ENCODE measurements at places on chromosomes 3 and 15. TPM values are rescaled to one million over a fixed set of nuclear protein-coding genes. Genes with fewer than 3 reads are reported as not detected.

Gene SI
- total RNA-seq: not detected

Gene RAD51
- 53.8 TPM for total RNA-seq

Gene SKOR1
- 0.09 TPM for total RNA-seq

Gene ARGFX
- total RNA-seq: not detected

Gene ITIH3
- total RNA-seq: not detected

Gene CLDN18
- not detected for total RNA-seq

Gene SCN11A
- total RNA-seq: 0.02 TPM

Gene CHSY1
- 50.5 TPM for total RNA-seq

Gene CAPN3
- total RNA-seq: 1.2 TPM

Gene OGG1
- total RNA-seq: 38.4 TPM

DNA sequence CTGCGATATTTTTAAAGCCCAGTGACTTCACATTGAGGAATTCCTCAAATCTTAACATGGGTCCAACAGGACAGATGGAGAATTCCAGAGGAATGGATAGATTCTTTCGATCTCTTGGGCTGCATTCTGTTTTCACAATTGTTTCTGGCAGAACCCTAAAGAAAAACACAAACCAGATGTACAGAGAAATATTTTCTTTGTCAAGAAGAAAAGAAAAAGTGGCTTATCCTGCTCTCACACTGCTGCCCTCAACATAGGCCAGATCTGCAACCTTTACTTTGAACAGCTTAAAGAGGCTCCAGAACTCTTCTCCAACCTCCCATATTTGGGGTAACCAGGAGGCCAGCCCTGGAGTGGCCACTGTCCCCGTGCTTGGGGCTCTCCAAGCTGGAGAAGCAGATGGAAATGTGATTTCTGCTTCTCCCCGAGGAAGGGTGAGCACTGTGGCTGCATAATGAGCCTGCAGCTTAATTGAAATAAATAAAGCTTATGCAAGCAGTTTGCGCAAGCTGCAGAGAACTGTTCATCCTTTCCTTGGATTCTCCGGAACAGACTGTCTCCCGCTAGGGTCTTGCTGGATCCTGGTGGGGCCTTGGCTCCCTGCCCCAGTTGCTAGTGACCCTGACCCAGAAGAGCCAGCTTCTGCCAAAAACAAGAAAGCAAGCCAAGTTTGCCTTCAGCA is 453.2 kb upstream of the PROK2 start:
- no peak for DNase-seq

GRCh38 chr3:72192572-72192971 is 407.6 kb upstream of the PROK2 start:
- DNase-seq: no peak

DNA sequence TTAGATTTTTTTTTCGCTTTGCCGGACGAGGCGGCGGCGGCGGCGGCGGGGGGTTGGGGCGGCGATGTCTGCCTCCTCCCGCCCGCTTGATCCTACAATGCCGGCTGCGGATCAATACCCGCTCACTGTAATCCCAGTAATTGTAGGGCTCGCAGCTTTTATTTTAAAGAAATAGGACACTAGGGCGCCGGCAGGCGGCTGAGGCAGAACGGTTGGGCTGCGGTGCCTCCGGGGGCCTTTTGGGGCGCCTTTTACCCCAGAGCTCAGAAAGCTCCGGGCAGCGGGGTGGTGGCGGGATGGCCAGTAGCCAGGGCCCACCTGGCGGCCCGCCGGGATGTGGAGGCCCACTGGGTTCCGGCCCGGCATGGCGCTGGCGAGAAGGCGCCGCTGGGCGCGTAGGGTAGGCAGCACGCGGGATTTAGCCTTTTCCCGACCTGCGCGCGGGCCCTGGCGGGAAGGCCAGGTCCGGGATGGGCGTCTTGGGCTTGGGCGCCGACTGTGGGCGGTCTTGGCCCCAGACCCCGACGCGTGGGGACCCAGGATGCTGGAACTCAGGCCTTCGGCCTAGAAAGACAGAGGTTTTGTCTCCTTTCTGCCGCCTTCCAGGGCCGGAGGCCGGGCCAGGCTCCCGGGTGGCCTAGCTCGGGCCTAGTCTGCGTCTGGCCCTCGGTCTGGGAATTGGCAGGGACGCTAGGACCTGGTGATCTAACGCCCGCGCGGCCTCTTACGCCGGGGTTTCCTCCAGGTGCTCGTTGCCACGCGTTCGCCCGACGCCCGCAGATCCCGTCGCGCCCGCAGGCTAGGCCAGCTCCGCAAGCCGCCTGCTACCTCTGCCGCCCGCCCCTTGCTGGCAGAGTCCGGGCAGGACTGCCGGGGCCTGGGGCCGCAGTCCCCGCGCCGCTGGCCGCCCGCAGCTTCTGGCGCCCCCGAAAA is 15.5 kb upstream of the ONECUT1 start:
- no peak for DNase-seq

DNA sequence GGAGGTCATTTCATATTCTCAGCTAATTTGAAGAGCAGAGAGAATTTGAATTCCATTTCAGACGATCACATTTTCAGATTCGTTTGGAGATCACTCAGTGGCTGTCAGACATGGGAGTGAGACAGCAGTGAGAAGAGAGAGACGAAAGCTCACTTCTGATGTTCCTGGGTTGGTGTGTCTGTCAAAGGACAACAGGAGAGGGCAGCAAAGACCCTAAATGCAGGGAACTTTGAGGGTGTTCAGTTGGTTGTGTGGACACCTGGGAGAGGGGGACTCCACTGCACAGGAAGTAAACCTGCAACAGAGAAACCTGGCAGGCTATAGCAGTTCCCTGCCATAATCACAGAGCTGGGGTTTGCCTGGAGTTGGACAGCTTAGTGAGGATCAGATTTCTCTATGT is 675.1 kb downstream of the SQOR start:
- DNase-seq: no peak

- DNase-seq: no peak
Measured at GRCh38 chr3:98012979-98013378, 22.1 kb downstream of the GABRR3 start.

GRCh38 chr15:81560405-81560804 is 186.4 kb upstream of the TMC3 start:
- no peak for DNase-seq

- DNase-seq: no peak
Measured at GRCh38 chr3:194270627-194271459, 80.3 kb downstream of the CPN2 start.

- DNase-seq: no peak
Measured at GRCh38 chr3:4979428-4980228, at the start of gene BHLHE40. BHLHE40 (plus strand) TSS chr3:4979437; CDS start chr3:4979719, 282 bp downstream.

GRCh38 chr3:136255672-136256406 is 5.7 kb downstream of the PCCB start:
- DNase-seq: no peak

GRCh38 chr15:64112904-64113303 is 17.1 kb downstream of the SNX1 start:
- no peak for DNase-seq

DNA sequence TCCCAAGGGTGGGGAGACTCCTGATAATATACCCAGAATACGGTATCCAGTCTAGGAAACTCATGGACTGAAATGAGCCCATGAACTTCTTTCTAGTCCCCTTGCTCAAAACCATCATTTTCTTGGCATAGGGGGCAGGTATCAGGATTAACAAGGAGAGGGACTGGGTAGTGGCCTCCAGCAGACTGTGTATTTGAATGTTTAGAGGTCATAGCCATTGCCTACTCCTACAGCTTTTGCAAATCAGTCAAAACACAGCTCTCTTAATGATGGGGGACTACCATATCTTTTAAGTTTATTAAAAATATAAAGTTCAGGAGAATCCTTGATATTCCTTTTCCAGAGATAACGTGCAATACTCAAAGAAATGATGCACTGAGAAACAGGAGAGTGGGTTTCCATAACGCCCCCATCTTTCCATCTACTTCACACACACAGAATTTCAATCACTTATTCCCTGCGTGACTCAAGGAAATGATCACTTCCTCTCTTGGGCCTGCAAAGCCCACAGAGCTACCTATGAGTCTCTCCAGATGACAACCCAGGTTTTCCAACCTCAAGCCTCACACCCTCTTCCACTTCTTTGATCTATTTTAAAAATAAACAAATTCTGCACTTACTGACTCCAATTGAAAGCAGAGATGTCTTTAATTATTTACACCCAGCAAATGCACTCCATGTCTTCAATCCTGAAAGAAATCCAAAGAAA is 584.0 kb upstream of the LMCD1 start:
- no peak for DNase-seq

GRCh38 chr3:120093119-120093910 is 932 bp downstream of the GSK3B start:
- no peak for DNase-seq

DNA sequence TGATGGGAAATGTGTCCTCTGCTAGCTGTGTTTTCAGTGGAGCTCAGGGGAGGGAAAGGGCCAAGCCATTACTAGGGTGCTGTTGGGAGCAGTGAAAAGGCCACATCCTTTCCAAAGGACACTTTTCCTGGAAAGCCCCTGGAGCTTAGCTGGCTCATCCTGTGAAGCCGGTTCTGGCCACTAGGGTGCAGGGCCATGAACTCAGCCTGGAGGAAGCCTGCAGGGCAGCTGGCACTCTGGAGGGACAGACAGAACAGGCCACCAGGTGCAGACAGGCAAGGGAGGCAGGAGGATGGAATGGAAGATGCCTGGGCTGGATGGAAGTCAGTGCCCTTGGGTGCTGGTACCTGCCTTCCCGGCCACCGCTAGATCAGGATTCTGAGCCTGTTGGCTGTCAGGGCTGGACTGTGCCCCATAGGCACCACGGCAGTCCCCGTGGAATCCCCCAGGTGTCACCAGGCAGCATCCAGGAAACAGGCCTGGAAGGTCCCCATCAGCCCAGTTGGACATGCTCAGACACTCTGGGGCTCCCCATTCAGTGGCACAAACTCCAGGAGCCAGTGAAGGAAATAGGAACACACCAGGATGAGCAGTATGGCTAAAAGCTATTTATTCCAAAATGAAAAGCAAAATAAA is 76.2 kb upstream of the C2CD4B start:
- no peak for DNase-seq

DNA sequence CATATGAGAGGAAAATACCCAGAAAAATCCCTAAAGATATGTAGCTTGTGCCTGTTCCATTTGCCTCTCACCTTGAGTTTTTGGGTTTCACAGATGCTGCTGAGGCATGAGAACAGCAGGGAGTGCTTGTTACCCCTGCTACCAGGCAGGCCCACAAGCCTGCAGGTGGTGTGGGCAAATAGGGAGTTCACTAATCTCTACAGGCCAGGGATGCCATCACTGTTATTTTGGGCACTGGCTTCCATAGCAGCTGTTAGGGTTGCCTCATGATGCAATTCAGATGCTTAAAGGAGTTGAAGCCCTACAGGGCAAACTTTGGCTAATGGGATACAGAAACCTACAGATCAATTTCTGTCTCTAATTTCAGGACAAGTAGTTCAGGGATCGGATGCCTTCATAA is 873.5 kb downstream of the OTOL1 start:
- DNase-seq: no peak

GRCh38 chr15:73564255-73564654 is 68.9 kb downstream of the NPTN start:
- DNase-seq: no peak

- no peak for DNase-seq
Measured at GRCh38 chr3:168093229-168093628, 2.5 kb downstream of the GOLIM4 start.

GRCh38 chr3:171833789-171834460 is 9.2 kb upstream of the TMEM212 start:
- DNase-seq: no peak

GRCh38 chr3:63413523-63413922 is 135.4 kb downstream of the SYNPR start:
- no peak for DNase-seq

- no peak for DNase-seq
Measured at GRCh38 chr3:183188895-183189462, 26.4 kb upstream of the LAMP3 start.

All from activated T-helper 2 cell treated with anti-CD3 and anti-CD28 coated beads, Interferon-gamma antibody, Interleukin-2, Interleukin-4, amounts not matched to agents 10 μg/mL and 5 μg/mL and 100 μg/mL, durations not matched to agents 14 hours and 24 hours and 36 hours (primary cell).